ENCODE measurements at places on chromosomes 11 and 22.
A peak's percentile ranks its signal among the peaks of the same experiment; 100 is the strongest.

DNA sequence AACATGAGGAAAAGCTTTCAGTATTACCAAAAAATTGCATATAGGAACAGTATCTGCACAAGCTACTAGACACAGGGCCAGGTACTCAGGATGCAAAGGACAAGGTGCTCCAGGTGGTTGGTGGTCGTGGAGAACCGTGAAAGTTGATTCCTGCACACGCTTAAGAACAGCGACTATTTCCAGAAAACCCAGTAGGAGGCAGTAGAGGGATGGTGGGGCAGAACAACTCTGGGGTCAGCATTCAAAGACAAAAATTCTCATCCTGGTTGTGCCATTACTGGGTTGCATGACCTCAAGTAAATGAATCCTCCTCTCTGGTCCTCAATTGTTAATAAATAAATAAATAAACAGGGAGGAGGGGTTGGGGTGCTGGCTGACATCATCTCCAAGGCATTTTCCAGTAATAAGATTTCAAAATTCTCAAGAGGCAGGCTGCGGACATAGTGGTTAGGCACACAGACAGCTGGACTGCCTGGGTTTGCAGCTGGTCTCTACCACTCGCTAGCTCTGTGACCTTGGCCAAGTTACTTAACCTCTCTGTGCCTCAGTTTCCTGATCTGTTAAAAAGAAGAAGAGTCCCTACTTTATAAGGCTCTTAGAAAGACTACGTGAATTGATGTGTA lies 89.6 kb downstream of the ISX start:
- DNase-seq: no peak

GRCh38 chr11:115996808-115997188 lies 492.6 kb upstream of the CADM1 start:
- DNase-seq: no peak

GRCh38 chr11:78659326-78660270 lies 84.9 kb upstream of the NARS2 start:
- DNase-seq: no peak

DNA sequence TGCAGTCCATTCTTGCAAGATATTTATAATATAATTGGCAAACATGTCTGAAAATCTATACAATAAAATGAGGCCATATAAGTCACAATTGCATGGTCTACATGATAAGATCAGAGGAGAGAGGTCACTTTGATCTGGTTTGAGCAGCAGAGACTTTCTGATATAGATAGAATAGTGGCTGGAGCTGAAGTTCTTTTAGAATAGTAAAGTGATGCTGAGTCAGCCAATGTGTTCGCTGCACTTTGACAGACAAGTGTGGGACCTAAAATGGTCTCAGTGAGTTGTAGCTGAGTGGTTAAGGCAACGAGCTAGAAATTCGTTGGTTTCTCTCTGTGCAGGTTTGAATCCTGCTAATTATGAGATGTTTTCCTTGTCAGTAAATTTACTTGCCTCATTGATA lies 257.0 kb upstream of the C11orf87 start:
- DNase-seq: no peak

GRCh38 chr22:49632199-49633009 lies 195.3 kb downstream of the BRD1 start:
- peak; percentile 71 for DNase-seq

DNA sequence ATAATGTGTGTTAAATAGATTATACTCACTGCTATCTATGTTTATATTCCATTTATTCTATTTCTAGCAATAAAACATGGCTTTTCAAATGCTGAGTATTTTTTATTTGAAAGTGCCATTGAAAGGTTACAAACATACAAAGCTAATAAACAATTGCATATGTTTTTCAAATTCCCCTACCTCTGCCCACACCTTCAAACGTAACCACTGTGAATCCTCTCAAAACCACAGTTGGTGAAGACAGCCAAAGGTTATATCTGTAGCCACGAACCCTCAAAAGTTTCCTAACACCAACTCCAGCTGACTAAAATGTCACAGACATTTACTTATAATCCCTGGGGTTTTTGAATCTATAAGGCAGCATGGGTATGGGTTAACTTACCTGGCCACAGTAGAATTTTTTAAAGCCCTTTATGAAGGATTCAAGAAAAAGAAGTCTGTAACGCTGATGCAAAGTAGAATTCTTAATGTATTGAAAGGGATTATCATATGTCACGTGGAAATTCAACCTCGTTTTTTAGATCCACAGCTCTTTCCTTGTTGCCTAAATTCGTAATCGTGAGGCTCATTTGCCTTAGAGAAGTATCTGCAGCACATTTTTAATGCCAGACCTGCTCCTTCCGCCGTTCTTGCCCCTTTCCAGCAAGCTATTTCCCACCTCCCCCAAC lies 122.5 kb upstream of the ZC3H12C start:
- DNase-seq: no peak

DNA sequence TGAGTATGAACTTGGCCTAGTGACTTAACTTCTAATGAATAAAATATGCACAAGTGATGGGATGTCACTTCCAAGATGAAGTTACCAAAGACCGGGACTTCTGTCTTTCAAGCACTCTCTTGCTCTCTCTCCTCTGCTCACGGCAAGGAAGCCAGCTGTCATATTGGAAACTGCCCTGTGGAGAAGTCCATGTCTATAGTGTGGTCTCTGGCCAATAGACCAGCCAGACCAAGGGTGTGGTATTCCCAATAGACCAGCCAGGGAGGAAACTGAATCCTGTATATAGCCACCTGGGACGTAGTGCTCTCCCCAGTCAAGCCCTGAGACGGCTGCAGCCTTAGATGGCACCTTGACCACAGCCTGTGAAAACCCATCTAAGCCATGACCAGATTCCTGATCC lies 93.2 kb upstream of the ALX4 start:
- no peak for DNase-seq

DNA sequence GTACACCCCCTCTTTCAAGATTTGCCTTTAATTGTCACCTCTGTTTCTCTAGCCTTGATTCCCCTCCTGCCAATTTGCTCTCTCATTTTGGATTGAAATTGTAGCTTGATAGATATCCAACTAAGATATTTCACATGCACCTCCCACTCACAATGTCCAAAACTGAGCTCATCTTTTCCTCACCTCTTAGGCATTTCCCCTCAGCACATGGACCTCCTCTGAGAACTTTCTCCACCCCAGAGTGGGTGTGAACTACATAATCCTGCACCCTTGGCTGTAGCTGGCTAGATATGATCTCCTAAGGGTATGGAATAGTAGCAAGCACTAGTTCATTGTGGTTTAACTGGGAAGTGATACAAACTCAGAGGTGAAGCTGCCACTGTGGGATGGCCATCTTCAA lies 91.5 kb upstream of the SESN3 start:
- DNase-seq: peak; percentile 90

DNA sequence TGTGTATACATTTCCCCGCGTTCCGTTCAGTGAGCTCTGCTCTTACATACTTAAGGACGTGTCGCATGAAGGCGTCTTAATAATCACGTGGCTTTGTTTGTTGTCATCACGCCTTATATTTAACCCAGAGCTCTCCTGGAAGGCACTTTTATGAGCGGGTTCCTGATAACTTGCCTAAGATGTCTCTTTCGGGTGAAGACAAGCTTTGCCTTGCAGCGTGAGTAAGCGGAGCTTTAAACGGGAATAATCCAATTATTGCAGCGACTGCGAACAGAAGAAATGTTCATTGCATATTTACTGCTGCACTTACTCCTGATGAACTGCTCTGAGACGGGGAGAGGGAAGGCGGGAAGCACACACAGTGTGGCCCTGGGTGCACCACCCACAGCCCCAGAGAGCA lies 1128.2 kb downstream of the BRD1 start:
- no peak for DNase-seq

DNA sequence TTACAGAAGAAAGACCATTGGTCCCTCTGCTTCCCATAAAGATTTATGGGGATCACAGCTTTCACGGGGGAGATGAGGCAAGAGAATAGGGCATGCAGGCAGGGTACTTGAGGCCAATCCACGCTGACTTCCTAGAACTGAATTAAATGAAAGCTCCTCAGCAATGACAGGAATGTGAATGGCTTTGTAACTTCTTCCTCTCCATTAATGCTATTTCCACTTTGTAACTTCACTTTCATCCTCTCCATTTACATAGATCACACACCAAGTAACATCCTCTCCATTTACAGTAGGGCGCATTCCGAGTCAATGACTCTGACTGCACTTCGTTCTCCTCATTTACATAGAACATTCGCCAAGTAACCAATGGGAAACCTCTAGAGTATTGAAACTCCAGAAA lies 89.8 kb downstream of the PIWIL4 start:
- DNase-seq: peak; percentile 16

GRCh38 chr22:39556970-39557841 lies 13.3 kb upstream of the CACNA1I start:
- DNase-seq: no peak

DNA sequence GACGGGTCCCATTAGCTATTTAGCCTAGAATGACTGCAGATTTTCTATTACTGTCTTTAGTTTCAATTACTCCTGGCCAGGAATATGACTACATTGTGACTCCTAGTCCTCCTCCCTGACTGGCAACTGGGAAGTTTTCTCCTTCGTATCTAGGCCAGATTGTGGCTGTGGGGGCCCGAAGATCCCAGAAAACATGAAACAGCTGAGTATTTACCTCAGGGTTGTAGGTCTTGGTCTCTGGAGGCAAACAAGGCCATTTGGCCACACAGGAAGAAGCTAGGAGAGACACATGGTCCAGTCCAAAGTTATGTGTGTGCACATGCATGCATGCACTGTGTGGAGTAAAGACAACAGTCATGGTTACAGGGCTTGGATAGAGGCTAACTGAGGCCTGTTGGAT lies 10.2 kb upstream of the GDPD4 start:
- no peak for DNase-seq

- no peak for DNase-seq
Measured at GRCh38 chr11:88701816-88702215, 364.0 kb downstream of the GRM5 start.

GRCh38 chr11:102144357-102145355 lies 34.4 kb downstream of the YAP1 start:
- DNase-seq: peak; percentile 32

GRCh38 chr11:116793772-116794097 lies 2.1 kb upstream of the APOA5 start:
- peak; percentile 40 for DNase-seq

GRCh38 chr11:34438529-34439507 lies at the start of gene CAT:
Gene CAT (plus strand): TSS chr11:34438934. CDS start chr11:34439014, 80 bp downstream.
- DNase-seq: peak; percentile 97

DNA sequence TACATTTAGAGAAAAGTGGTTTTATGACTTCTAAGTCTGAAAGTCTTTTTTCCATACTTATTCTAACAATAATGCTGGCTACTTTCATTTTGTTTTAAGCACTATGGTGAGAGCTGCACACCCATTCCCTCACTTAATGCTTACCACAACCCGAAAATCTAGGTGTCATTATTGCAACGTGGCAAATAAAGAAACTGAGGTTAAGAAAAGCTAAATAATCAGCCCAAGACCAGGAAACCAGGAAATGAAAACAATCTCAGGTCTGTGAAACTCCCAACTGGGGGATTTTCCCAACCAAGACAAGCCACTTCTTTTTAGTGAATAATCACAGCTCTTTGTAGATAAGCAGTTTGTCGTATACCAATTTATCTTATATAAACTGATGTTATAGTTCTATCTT lies 126.3 kb downstream of the SLC1A2 start:
- no peak for DNase-seq

- no peak for DNase-seq
Measured at GRCh38 chr22:24039046-24039445, 27.9 kb downstream of the CABIN1 start.
